ENCODE measurements at places on chromosomes 3 and 15.
A peak's percentile ranks its signal among the peaks of the same experiment; 100 is the strongest.

DNA sequence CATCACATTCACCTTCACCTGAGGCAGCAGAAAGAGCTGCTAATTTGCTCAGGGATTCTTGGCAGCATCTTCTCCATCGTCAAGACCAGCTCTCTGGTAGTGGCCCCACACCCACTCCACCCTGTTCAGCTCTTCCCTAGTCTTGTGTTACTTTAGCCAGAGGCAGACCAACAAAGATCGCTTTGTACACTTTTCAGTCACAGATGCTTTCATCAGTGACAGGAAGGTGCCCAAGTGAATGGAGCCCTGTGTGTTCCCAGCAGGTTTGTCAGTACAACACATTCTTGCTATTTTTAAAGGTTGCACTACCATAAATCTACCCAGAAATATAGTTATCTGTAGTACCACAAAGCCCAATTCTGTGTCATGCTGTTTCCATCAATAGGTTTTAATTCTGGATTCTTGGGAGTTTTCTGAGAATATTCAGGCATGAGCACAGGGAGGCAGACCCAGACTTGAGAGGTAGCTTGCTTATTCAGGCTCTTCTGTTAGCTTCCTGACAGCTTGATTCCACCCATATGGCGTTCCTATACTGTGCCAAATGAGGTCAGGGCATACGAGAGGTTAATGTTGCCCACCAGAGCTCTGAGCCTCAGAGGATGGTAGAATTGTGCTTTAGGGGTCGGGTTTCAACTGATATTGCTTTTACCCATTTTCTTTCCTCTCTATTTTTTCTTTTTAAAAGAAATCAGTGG is 109.8 kb upstream of the MANF start:
- DNase-seq = no peak

- peak; percentile 16 for DNase-seq
Measured at GRCh38 chr3:188439080-188439479, 285.1 kb downstream of the LPP start.

- no peak for DNase-seq
Measured at GRCh38 chr15:95839367-95839782, 491.1 kb upstream of the NR2F2 start.

GRCh38 chr15:80783260-80783659 is 4.1 kb downstream of the CEMIP start:
- no peak for DNase-seq

DNA sequence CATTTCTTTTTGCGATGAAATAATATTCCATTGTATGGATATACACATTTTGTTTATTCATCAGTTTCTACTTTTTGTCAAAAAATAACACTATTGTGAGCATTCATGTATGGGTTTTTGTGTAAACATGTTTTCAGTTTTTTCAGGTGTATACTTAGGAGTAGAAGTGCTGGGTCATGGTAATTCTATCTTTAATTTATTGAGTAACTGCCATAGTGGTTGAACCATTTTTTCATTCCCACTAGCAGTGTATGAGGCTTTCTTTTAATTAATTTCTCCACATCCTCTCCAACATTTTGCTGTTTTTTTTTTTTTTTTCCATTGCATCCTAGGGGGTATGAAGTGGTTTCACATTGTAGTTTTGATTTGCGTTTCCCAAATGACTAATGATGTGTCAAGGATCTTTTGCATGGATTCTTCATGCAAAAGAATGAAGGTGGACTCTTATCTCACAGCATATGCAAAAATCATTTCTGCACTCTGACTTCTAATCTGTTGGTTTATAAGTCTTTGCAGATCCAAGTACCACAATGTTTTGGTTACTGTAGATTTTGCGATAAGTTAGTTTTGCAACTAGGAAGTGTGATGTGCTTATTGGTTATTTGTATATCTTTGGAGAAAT is 12.6 kb downstream of the ATP2C1 start:
- DNase-seq = no peak

- DNase-seq = peak; percentile 43
Measured at GRCh38 chr3:43288366-43288765, 2.0 kb downstream of the SNRK start.
